ENCODE measurements at places on chromosomes 7 and 10.

DNA sequence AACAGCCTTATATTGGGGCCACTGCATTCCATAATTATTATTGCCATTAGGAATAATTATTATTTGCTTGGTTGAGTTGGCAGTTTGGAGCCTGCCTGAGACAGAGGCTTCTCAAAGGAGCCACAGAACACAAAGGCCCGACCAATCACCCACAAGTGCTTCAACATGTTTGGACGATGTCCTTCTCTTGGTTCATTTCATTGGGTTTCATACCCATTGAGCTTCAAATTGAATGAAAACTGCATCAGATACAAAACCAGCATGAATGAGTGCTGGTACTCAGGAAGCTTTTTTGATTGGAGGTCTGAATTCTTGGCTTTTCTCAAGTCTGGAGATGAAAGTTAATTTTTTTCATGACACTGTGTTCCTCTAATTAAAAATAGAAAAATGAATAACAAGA, 168.3 kb downstream of the CREB5 start:
- DNase-seq, result no peak

- peak; percentile 16 for DNase-seq
Observed at GRCh38 chr7:97004247-97005182, 838 bp upstream of the DLX6 start.

GRCh38 chr7:41103331-41103730, 599.6 kb downstream of the INHBA start:
- no peak for DNase-seq

- no peak for DNase-seq
Observed at GRCh38 chr7:30782690-30783089, 11.5 kb downstream of the MINDY4 start.

DNA sequence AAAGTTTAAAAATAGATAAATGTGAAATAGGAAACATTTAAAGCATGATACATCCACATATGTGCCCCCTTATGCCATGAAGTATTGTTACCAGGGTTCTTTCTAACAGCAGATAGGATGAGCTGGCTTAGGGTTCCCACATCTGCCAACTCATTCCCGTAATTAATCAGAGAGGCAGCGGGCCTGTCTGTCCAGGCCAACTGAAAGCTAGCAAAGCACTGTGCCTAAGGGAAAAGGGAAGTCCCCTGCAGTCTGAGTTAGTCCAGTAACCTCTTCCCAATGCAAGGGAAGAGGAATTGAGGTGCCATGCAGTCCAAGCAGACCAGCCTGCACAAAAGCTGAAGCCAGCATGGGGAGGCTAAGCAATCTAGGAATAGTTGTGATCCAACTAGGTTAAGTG, 18.3 kb upstream of the ZC3HAV1L start:
- DNase-seq, result no peak

- no peak for DNase-seq
Observed at GRCh38 chr10:34710391-34710751, 104.7 kb downstream of the PARD3 start.

DNA sequence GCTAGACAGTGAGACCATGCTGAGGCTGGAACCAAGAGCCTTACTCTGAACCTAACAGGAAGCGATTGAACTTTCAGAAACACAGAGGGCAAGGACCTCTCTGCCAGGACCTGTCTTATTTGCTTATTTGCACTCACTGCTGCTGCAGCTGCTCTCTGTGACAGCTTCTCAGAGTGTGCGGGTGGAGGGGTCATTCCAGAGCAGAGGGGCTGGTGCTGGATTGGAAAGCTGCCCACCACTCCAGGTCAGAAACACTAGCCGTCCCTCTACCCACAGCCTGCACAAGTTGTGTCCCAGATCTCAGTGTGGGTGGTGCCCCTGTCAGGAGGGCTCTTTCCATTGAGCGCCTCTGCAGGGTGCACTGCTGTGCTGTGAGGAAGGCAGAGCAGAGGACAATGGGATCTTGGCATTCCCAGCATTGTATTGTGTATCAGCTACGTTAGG, 126.2 kb downstream of the CCNY start:
- DNase-seq, result peak; percentile 74

DNA sequence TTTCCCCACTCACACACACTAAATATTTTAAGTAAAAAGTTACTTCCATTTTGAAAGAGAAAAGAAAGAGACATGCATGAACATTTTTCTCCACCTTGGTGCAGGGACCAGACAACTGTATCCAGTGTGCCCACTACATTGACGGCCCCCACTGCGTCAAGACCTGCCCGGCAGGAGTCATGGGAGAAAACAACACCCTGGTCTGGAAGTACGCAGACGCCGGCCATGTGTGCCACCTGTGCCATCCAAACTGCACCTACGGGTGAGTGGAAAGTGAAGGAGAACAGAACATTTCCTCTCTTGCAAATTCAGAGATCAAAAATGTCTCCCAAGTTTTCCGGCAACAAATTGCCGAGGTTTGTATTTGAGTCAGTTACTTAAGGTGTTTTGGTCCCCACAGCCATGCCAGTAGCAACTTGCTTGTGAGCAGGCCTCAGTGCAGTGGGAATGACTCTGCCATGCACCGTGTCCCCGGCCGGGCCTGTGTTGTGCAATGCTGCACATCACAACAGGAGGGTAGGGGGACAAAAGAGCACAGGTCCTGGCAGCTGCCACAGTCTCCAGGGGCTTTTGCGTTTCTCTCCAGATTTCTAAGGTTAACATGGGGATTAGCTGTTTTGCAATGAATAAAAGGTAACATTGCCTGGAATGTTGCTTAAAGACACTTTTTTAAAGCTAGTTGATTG, 146.5 kb downstream of the EGFR start:
- DNase-seq, result no peak

GRCh38 chr7:151780631-151781030, 96.3 kb downstream of the PRKAG2 start:
- DNase-seq, result no peak

- no peak for DNase-seq
Observed at GRCh38 chr7:41222746-41223145, 480.1 kb downstream of the INHBA start.

DNA sequence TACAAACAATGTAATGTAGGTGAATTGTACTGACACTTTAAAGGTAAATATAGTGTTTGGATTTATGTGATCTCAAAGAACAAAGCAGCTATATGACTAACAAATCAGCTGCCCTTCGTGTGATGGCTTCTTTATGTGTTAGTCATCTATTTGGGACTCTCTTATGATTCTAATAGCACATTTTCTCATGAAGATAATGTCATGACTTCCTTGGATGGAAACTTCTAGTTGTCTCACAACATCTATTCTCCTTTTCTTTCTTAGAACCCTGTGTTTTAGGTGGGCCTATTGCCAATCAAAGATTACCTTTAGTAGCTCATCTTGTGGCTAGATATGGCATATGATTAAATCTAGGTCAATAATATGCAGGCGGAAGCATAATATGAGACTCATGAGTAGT, 45.0 kb downstream of the TMEM106B start:
- DNase-seq, result no peak

DNA sequence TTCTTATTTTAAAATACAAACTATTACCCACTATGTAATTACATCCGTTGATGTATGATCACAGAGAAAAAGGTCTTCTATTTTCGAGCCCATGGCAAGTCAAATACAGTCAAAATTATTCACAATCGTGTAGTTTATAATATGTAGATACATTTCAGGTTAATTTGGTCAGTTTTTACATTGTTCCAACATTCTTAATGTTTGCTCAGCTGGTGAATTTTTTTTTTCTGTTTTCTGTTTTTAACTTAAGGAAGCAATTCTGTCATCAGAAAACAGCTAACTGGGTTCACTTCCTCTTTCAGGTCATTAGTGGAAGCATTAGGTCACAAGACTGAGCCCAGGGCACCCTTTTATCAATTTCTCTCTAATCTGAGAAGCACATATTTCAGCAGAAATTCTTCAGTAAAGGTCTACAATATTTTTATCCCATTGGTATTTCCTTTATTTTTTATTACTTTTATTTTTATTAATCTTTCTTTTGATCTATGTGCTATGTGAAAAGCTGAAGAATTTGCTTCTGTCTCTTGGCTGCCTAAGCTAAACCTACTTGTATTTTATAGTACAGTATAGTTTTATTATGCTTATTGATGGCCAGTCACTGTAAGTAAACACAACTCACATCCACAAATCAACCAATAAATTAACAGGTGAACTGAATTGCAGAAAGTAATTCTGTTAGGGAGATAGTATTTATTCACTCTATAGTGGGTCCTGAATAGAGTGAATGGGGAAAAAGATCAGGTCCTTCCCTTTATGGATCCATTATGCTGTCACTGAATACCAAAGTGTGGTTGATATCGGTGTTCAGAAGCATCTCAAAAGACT, 84.6 kb downstream of the ICA1 start:
- DNase-seq, result no peak

GRCh38 chr7:117127585-117128168, 174.4 kb downstream of the ST7 start:
- DNase-seq, result peak; percentile 86

DNA sequence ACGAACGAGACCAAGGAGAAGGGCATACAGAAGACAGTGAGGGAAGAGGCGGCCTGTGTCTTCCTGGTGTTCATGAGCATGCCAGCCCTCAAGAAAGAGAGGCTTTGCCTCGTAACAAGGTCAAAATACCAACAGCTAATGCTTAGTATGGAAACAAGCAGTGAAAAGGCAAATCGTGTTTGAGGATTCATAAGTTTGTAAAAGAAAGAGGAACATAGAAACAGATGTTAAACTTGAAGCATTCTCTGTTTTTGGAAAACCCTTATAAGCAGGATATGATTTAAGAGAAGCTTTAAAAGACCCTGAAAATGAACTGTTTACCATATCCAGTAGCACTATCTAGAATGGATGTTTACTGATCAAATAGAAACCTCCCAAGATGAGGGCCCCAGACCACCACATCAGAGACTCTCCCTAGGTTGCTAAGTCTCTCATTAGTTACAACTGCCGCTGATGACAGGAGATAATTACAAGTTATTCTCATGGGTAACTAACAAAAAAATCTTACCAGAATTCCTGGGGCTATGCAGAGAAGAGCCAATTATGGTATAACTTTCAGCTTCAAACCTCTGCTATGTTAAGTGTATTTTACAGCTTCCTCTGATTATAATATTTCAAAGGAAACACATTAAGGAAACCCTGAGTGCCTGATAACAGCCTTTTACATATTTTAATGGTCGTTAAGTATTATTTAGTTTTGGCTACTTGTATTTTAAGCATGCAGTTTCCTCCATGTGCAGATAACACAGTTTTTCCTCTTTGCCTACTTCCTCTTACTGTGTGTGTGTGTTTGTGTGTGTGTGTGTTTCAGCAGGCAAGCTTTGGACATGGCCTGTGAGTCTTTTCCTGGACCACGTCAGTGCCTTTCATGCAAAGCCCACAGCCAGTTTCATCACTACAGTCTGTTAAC, 17.9 kb downstream of the JCAD start:
- DNase-seq, result no peak

DNA sequence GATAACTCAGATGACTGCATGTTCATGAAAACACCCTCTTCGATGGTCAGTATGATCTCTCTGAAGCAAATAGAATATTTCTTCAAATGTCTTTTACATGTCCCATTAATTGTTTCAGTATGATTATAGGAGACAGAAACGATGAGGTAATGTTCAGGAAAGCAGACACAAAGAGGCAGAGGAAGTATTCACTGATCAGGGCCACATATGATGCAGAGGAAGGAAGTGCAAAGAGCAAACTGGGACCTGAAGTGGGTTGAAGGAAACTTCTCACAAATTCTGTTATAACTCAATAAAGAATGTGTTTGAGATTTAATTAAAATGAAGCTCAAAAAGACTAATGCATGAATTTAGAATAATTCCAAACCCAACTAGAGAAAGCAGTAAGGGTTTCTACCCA, 70.5 kb downstream of the TES start:
- no peak for DNase-seq

GRCh38 chr7:22727714-22728035, 675 bp downstream of the IL6 start:
- no peak for DNase-seq

DNA sequence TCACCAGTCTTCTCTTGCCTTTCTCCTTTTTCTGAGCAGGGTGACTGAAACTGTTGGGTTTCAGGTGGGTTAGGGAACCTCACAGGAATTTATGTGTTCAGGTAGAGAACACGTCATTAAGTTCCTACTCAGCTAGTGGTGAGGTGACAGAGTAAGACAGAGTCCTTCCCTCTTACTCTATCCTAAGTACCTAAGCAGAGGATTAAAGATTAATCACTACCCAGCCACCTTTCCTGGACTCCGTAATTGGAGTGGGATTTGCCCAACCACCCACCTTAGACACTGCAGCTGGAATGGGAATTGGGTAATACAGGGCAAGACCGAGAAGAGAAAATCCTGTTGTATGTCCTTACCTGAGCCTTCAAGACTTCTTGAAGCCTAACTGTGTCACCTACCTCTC, 158.1 kb downstream of the LRRC4 start:
- no peak for DNase-seq

DNA sequence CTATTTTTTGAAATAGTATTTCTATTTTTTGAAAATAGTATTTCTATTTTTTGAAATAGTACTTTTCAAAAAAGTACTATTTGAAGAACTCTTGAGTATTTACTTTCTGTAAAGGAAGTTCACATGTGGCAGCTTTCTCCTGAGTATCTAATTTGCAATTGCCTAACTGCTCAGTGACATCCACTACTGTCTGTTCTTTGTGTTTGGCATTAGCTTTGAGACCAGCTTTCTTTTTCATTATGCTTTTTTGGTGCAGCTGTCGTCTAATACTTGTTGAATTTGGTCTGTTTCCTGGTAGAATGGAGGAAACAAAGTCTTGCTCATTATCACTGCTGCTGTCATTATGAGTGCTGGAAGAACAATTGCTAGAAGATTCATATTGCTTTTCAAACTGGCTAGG, 99.1 kb downstream of the BMPR1A start:
- peak; percentile 51 for DNase-seq

DNA sequence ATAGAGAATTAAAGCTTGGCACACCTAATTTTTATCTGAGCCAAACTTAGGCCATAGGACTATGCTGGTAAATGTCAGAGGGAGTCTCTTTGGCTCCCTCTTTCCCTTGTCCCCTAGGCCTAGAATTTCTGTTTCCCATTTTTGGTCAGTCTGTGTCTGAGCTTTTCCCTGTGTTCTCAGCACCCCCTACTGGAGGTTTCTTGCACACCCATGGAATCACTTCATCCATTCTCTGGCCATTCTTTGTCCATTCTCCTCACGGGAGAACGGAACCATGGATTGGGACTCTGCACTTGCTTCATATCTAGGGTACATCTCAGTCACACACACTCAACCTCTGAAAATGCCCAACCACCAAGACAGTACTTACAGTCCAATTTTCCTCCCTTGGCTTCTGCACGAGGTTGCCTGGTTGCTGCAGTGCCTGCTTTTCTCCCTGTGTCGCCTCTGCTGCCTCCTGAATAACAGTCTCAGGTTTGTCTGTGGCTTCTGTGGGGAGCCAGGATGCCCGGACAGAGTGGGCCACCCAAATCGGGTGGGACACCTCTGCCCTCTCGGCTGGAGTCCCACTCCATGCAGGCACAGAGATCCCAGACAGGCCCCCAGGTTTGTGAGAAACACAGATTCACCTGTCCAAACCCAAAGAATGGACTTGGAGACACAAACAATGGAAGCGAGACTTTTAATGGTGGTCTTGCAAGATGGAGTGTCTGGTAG, 35.1 kb upstream of the DNAH11 start:
- no peak for DNase-seq

- DNase-seq, result no peak
Observed at GRCh38 chr7:151383638-151384351, 26.0 kb downstream of the WDR86 start.

- no peak for DNase-seq
Observed at GRCh38 chr7:33996899-33997298, 91.6 kb downstream of the BMPER start.

GRCh38 chr7:47711776-47712175, 129.9 kb upstream of the TNS3 start:
- DNase-seq, result no peak

- peak; percentile 96 for DNase-seq
Observed at GRCh38 chr7:151085691-151086620, at the start of gene AGAP3. AGAP3 (plus strand) TSS chr7:151086475; CDS start chr7:151086742, 267 bp downstream.

Data from tongue (tissue), 3 donors.